Ecto neural progenitor cell (in vitro differentiated cells): ENCODE measurements at places on chromosomes 16 and 17.

DNA sequence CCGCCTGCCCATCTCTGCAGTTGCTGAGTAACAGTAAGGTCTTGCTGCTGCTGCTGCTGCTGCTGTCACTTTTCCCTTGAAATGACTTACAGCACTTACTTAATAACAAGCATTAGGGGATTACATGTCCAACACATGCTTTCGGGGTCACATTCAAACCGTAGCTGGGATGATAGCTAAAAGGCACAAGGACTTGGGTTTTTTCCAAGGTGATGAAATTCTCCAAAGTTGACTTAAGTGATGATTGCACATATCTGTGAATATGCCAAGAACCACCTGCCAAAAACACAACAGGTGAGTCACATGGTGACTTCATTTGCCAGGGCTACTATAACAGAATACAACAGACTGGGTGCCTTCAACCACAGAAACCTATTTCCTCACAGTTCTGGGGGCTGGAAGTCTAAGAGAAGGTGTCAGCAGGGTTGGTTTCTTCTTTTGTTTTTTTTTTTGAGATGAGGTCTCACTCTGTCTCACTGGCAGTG is 121.9 kb upstream of the TNRC6C start:
- DNase-seq: no peak

DNA sequence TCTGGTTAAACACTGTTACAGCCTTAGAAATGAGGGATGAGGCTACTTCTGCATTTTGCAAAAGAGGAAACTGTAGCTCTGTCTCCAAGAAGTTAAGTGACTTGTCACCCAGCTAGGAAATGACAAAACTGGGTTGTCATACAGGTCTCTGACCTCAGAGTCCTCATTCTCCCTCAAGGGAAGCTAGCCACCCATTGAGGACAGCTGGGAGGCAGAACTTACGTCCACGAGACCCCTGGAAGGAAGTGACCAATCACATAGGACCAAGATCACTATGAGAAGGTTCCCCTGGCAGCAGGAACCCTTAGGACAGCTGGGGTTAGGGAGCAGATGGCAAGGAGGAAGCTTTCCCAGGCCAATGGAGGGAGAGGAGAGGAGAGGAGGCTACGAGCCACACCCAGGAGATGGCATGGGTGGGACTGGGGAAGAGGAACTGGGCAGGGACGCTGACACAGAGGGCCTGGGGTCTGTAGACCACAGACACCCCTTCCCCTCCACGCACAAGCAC is 11.2 kb downstream of the METTL22 start:
- no peak for DNase-seq

GRCh38 chr16:75000481-75001081 is 1.8 kb downstream of the ZNRF1 start:
- DNase-seq: peak; percentile 54

DNA sequence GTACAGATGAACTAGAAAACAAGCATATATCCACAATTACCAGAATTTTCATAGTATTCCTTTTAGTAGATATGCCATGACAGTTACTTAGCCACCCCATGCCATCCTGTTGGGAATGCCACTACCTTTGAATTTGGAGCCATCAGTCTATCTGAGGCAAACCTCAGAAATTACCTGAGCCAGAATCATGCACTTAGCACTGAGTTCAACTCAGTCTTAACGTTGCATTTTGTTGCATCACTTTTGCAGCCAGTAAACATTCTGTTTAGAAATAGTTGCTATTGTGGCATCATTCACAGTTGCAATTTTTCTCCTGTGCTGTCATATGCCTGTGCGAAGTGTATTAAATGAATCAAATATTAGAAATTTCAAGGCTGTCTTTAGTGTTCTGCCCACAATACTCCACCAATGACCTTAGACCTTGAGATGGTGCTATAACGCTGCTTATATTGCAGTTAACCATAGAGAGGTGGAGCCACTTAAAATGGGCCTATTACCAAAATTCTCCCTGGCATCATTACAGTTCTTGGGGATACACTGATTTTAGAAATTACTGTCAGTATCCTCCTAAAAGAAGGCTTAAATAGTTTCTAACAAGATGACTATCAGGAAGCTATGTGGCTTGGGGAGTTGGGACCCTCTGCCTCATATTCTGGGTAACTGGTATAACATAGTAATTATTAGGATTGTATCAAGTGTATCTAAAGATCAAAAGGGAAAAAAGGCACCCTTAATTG is 11.1 kb downstream of the PTRH2 start:
- DNase-seq: no peak

GRCh38 chr16:56260378-56261160 is 69.3 kb downstream of the GNAO1 start:
- no peak for DNase-seq

DNA sequence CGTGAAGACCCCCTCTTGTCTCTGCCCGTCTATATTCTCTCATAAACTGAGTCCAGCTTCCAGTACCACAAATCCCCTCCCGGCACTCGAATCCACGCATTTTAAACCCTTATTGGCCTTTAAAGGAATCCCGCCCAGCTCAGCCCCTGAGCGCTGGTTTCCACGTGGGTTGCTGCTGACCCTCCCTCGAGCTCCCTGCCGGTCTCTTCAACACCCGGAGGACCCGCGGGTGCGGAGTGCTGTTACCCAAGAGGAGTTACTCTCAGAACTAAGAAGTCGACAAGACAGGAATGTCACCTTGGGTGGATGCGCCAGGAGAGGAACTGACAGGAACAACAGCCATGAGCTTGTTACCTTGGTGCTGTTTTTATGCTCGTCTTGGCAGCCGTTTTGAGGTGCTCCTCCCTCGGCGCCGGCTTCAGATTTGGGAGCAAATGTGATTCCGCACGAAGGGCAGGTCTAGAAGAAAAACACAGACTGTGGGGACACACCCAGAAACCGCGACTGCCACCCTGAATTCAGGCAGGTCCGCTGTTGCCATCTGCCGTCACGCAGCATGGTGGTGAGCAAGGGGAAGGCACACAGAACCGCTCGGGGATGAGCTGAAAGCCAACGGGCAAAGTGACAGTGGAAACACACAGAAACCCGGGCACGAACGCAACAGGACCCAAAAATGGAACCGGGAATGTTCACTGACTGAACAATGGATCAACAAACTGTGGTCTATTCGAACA is 112.7 kb upstream of the CREBBP start:
- DNase-seq: no peak

- no peak for DNase-seq
Measured at GRCh38 chr16:72066747-72067146, 3.7 kb downstream of the HPR start.

- no peak for DNase-seq
Measured at GRCh38 chr16:2777903-2778629, 986 bp upstream of the ELOB start.

- DNase-seq: no peak
Measured at GRCh38 chr16:50626868-50627267, 54.2 kb downstream of the SNX20 start.

DNA sequence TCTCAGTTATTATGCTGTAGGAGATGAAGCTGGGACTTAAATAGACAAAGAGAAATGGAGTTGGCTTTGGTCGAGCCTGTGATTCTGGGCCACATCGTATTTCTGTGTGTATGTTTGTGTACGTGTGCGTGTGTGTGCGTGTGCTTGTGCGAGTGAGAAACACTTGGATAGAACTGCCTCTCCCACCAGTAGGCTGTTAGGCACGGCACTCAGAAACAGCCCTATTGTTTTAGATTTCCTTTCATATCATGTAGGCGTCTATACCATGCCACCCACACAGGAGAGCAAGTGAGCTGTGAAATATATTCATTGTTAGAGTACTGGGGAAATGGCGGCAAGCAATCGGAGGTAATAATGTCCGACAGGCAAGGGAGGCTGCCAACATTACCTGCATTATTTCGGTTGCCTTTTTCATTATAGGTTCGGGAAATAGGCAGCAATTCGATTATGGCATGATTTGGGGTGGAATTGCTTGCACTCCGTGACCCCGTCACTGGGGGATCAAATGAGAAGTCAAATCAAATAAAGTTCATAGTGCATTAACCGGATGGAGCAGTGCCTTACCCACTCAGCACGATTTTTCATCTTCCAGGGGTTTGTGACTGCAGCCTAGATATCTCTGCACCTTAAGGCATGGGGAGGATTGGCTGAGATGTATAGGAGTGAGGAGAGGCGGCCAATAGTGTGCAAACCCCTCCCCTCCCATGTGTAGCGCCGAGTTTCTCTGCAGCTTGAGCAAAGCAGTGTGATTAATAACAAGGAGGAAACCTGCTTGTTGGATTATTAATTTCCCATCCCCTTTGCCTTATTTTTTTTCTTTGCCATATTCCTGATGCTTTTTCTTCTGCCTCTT is 89.6 kb downstream of the RBFOX1 start:
- no peak for DNase-seq

GRCh38 chr16:31700530-31701388 is 172.8 kb upstream of the ZNF267 start:
- DNase-seq: peak; percentile 88

DNA sequence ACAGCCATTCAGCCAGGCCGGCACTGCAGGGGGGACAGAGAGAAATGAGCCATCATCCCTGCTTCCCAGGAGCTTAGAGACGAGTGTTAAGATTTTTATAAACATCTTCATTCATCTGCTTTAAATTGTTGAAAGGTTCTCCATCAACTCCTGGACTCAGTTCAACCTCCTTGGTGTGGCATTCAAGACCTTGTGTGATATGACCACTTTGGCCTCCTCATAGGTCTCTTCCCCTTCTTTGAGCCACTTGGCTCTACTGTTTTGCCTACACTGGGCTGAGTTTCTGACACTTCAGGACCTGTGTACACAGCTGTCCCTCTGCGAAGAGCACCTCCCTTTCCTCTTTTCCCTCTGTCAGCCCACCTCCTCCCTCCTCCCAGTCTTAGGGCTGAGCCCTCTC is 4.3 kb downstream of the DOC2B start:
- DNase-seq: no peak

DNA sequence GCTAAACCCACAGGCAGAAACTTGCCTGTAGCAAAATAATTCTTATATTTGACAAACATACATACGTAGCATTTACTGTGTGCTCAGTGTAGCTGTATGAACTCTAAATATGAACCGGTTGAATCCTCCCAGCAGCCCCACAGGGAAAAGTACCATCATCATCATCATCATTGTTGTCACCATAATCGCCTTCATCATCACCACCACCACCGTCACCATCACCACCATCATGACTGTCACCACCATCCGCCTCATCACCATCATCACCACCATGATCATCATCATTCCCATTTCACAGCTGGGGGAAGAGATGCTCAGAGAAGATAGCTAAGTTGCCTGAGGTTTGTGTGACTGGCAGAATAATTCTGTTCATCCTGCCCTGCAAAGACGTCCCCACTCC is 81.7 kb downstream of the IRF8 start:
- no peak for DNase-seq

DNA sequence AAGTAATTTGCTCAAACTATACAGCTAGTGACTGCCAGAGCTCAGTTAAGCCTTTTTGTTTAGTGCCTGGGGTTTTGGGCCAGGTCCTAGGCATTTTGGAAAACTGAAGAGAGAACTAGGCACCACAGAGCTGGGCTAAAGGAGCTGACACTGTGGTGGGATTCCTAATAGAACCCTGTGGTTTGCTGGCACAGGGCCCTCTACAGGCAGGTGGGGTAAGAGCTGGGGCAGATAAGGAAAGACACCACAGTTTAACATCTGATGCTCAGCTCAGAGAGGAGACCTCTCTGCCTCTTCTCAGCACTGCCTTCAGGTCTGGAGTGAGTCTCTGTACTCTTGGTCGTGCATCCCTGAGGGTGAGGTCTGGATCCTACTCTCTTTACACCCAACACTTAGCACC is 121.2 kb downstream of the SNX11 start:
- DNase-seq: peak; percentile 55

DNA sequence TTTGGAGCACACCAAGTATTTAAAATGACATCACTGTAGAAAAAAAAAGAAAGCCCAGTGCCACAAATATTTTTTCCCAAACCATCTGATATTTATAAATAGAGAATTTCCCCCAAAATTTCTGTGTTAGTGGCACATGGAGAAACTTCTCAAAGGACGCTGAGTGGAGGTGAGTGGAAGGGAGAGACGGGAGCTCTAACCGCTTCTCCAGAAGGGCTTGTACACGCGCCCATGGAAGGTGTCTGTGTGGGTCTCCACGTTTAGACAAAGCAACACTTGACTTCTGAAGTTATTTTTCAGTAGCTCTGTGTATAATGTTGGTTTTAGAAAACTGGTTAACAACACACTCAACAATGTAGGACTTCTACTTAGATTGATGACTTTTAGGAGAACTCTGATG is 1.0 kb downstream of the MYOCD start:
- no peak for DNase-seq

GRCh38 chr17:74569020-74570003 is 2.0 kb upstream of the CD300H start:
- no peak for DNase-seq

- DNase-seq: no peak
Measured at GRCh38 chr17:37720989-37721388, 23.9 kb downstream of the HNF1B start.

- DNase-seq: peak; percentile 89
Measured at GRCh38 chr17:17694169-17695081, 13.2 kb downstream of the RAI1 start.

GRCh38 chr16:55294931-55295342 is 29.1 kb upstream of the IRX6 start:
- DNase-seq: no peak

DNA sequence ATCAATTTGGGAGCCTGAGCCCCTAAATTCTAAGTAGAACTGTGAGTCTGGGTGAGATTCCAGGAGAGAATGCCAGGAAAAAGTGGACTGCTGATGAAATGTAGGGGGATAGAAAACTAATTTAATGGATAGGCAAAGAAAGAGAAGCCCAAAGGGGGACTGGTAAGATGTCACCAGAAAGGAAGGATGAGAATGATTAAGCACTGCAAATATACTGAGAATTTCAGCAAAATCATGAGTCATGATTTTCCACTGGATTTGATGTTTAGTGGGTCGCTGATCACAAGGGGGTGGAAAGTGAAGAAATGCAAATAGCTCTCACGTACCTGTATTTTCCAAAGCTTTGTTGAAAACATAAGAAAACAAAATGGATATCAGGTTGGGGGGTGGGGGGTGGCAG is 201.8 kb downstream of the SLC39A11 start:
- DNase-seq: no peak

- no peak for DNase-seq
Measured at GRCh38 chr16:85302848-85303353, 190.6 kb upstream of the CIBAR2 start.

DNA sequence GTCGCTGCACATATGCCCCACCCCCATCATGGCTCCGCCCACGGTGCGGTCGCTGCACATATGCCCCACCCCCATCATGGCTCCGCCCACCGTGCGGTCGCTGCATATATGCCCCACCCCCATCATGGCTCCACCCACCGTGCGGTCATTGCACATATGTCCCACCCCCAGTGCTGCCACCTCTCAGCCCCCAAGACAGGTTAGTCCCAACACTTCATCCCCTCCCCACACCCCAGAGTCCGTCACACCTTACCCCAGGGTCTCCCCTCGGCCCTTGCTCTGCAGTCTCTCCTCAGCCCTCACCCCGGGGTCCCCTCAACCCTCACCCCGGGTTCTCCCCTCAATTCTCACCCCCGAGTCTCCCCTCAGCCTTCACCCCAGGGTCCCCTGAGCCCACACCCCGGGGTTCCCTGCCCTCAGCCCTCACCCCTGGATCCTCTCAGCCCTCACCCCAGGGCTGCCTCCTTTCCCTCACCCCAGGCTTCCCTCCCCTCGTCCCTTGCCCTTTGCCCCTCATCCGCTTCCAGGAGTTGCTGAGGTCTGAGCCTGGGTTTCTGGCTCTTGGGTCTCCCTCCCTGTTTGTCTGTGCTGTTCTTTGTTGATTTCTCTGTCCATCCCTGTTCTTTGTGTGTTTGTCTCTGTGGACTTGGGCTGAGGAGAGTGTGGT is 25.6 kb downstream of the TPSG1 start:
- DNase-seq: no peak
